ENCODE measurements at places on chromosomes 1 and 21.

GRCh38 chr1:108925920-108926319 lies 37.4 kb downstream of the CLCC1 start:
- DNase-seq = no peak

DNA sequence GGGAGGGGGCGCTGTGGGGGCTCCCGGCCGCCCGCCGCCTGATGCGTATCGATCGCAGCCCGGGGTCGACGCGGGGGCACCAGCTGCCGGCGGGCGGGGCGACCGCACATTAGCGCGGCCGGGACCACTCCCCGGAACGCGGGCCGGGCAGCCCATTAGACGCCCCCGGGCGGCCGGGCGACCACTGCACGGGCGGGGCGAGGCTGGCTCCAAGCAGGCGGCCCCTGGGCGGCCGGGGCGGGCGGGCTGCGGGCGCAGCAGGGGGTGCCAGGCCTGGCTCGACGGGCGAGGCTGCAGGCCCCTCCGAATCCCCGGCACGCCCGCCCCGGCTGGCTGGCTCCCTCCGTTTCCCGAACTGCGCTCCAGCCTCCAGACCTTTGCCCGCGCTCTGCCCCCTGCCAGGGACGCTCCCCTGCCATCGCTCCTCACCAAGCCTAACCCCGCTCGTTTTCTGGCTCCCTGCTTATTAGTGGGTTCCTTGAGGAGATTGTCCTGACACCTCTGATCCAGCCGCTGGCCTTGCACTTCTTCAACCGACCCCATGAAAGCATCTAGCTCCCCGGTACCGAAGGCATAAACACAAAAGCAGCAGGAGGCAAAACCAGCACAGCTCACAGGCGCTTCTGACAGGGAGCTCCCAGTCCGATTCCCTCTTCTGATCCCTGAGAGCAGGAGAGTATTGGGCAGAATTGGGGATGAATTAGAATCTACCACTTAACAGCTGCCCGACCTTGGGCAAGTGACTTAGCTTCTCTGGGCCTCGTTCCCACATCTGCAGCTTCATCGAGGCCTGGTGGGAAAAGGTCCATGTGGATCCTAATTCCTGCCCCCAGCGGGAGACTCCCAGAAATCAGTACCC lies 92.6 kb upstream of the CASZ1 start:
- no peak for DNase-seq

- no peak for DNase-seq
These were observed 125.5 kb downstream of the NTPCR start for GRCh38 chr1:233075915-233076295.

DNA sequence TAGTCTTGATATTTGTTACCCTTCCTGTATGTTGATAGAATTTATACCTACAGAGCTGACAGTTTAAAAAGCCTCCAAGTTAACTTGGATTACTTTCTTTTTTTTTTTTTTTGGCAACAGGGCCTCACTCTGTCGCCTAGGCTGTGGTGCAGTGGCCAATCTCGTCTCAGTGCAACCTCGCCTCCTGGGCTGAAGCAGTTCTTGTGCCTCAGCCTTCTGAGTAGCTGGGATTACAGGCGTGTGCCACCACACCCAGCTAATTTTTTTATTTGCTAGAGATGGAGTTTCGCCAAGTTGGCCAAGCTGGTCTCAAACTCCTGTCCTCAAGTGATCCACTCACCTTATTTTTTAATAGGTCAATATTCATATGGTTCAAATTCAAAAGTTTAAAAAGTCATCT lies 32.7 kb downstream of the WDTC1 start:
- DNase-seq = no peak

- DNase-seq = no peak
These were observed 40.0 kb downstream of the NTPCR start for GRCh38 chr1:232990176-232991128.

GRCh38 chr1:234997896-234998741 lies 130.5 kb downstream of the TOMM20 start:
- no peak for DNase-seq

- no peak for DNase-seq
These were observed 287.9 kb downstream of the PLPP3 start for GRCh38 chr1:56291374-56291919.

DNA sequence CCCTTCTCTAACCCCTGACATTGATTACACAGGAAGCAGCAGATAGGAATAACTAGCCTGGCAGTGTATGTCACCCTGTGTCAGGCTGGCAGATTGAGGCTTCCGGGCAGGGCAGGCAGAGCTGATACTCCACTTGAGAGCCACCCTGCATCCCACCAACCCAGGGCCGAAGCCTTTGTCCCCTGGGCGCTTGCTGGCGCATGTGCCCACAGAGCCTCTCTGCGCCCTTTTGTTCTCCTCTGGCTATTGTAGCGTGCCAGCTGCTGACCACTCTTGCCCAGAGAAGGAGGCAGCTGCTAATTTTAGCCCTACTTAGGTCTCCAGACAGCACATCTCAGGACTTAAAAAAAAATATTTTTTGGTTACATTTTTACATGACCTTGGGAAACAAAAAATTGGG lies 304.9 kb downstream of the HHAT start:
- DNase-seq = no peak

DNA sequence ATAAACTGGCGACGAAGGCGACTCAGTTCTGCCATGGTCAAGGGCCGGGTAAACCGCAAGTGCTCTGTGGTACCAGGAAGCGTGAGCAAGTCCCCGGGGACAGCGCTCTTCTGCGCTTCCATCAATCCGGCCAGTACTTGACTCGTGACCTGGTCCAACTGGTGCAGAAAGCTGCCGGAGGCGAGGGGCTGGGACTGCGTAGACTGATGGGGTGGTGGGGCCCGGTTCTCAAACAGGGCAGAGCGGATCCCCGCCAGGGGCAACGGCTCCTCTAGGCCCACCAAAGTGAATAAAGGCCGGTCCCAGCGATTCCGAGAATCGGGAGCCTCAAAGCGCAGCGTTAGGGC lies 852 bp downstream of the KTI12 start:
- no peak for DNase-seq

GRCh38 chr21:44507673-44508425 lies 32.1 kb downstream of the KRTAP10-1 start:
- no peak for DNase-seq

DNA sequence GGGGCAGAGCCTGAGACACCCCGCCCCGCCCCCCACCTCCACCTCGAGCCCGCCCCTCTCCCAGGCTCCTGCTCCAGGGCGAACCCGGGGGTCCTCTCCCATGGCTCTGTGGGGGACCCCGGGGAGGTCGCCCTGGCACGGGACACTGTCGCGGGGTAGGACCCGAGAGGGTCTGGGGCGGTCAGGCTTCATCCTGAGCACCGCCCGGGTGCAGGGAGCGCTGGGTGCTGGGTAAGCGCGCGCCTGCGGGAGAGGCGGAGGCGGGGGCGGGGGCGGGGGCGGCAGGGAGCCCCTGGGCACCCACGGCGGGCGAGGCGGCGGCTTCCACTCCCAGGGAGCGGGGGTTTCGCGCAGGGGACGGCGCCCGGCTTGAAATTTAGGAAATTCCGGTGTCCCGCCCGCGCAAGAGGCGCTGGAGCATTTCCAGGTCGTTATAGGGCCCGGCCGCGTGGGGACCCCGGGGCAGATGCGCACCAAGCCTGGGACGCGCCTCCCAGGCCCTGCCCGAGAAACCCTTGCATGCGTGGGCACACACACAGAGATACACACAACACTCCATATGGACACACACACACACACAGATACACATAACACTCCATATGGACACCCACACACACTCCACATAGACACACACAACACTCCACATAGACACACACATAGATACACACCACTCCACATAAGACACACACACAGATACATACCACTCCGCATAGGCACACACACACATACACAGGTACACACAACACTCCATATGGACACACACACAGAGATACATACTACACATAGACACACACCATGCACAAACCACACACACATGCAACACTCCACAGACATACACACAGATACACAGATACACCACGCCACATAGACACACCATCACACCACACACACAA lies 48.7 kb upstream of the SLC19A1 start:
- peak; percentile 24 for DNase-seq

GRCh38 chr1:161299347-161299746 lies 10.4 kb downstream of the MPZ start:
- no peak for DNase-seq

- no peak for DNase-seq
These were observed 48.8 kb downstream of the ARHGEF10L start for GRCh38 chr1:17588048-17588871.

- no peak for DNase-seq
These were observed 1183.7 kb downstream of the MRPL39 start for GRCh38 chr21:24423546-24423945.

DNA sequence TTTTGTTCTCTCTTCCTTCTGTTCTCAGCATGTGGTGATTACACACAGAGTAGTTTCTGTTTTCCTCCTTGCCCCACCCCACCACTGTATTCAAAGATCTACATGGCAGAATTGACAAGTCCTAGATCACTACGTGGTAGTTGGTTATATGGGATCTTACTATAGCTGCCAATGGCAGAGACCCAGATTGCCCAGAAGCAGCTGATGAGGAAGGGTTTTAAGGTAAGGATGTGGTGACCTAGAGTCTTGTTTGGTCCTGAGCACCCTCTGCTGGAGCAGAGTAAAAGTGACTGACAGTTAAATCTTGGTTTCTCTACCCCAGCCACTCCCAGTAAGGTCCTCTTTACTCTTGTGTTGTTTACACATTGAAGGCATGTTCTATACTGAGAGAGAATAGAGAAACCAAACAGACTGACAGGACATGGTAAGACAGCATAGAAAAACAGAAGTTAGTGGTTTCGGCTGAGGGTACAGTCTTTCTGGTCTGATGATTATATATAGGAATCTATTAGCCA lies 22.8 kb upstream of the STRIP1 start:
- DNase-seq = peak; percentile 58

DNA sequence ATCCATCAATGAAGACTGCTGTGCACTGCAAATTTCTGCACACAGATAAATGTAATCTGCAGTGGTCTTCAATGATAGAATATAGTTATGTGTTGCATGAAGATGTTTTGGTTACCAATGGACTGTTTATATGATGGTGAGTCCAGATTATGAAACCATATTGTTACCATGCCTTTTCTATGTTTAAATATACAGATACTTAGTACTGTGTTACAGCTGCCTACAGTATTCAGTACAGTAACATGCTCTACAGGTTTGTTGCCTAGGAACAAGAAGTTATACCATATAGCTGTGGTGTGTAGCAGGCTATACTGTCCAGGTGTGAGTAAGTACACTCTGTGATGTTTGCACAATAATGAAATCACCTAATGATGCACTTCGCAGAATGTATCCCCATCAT lies 40.8 kb downstream of the SORT1 start:
- no peak for DNase-seq

DNA sequence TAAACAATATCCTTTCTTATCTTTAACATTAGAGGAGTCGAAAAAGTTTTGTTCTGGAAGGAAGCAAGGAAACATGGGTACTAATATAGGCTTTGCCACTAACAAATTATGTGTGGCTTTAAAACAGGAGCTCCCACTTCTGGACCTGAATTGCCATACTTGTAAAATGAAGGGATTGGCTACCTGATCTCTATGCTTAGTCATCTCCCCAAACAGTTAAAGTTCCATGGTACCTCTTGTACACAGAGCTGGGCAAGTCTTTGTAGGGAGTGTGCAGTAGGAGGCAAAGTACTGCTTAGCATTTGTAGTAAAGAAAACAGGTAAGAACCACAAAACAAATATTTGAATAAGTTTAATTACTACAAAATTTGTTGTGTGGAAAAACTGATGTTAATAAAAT lies 81.3 kb downstream of the MAST2 start:
- DNase-seq = no peak

GRCh38 chr1:17665950-17666720 lies 89.0 kb upstream of the ACTL8 start:
- no peak for DNase-seq

DNA sequence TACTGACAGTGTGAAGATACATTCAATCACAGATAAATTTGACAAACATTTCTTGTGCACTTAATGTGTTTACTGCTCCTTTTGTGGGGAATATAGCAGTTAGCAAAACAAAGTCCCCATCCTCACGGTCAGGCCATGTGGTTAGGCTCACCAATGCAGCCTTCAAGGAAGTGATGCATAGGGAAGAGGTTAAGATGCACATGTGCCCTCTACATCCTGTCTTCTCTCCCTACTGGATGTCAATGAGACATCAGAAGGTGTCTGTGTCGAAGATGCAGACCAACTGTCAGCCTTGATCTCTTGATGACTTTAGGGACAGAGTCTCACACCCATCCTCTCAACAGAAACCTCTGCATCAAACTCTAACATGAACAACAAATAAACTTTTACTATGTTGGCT lies 78.7 kb downstream of the FH start:
- no peak for DNase-seq

Measured in T-cell (primary cell).